ENCODE measurements at places on chromosomes 2 and 18.

- no peak for DNase-seq
Measured at GRCh38 chr18:49400398-49401072, 59.9 kb downstream of the DYM start.

- DNase-seq: no peak
Measured at GRCh38 chr2:173545364-173545763, 190.7 kb downstream of the CDCA7 start.

DNA sequence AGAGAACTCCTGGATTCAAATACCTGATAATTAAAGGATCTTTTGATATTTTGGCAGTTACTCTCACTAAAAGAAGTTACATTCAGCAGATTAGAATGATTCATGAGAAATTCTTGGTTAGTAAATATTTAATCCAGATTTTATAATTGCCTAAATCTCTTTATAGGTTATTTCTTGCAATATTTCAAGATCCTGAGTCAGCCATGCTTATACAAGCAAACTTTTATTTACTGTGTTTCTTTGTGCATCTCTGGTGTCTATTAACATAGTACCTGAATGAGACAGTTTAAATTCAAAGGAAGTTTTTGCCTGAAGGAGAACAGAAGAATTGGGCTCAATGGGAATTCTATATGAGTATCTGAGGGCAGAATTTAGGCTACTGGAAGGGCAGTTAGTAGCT lies 249.3 kb downstream of the ERBB4 start:
- no peak for DNase-seq

GRCh38 chr18:79524181-79525078 lies 128.7 kb downstream of the NFATC1 start:
- no peak for DNase-seq

- DNase-seq: no peak
Measured at GRCh38 chr2:11161747-11162146, 6.5 kb downstream of the SLC66A3 start.

- DNase-seq: no peak
Measured at GRCh38 chr2:231123362-231123898, 1.4 kb downstream of the HTR2B start.

DNA sequence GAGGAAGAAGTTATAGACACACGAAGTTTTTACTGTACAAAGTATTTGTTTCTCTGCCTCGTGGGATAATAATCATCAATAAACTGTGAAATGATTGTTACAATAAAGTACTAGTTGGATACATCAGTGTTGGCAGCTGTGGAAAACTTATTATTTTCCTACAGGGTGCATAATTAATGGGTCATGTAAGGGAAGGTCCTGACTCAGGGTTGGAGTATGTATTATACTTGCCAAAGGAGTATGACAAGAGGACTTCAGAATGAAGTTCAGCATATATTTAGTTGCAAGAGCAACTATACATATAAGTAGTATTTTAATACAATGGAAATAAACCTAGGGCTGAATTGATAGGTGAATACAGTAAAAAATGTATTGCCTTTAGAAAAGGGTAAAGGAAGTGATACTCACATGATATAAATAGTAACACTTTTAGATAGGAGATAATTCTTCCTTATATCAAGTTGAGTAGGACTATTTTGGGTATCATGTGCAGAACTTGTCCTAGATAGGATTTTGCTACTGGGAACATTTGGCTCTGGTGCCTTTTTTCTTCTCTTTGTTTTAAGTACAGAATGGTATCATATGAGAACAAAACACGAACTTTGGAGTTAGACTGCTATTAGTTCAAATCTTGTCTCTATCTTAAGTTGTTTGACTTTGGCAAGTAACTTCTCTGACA lies 79.1 kb downstream of the PLCL1 start:
- DNase-seq: no peak

GRCh38 chr18:76494231-76495005 lies 624 bp downstream of the ZNF516 start:
- DNase-seq: no peak

- DNase-seq: no peak
Measured at GRCh38 chr2:99903981-99904380, 238.4 kb downstream of the AFF3 start.

- no peak for DNase-seq
Measured at GRCh38 chr2:128752691-128753263, 434.1 kb upstream of the HS6ST1 start.

GRCh38 chr2:39433586-39434195 lies 3.4 kb downstream of the MAP4K3 start:
- DNase-seq: no peak

DNA sequence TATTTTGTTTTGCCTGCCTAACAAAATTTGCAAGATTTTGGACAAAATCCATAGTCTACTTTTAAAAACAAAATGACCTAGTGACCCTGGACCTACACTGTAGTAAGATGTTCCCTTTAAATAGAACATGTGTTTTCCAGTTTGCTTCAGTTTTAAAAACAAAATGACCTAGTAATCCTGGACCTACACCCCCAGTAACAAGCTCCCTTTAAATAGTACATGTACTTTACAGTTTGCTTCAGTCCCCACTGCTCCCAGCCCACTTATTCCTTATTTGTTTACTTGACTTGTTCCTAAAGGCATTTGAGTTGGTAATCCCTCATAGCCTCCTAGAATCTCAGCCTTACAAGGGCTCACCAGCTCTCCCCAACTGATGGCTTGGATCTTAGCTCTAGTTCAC lies 34.5 kb upstream of the HTR2B start:
- DNase-seq: no peak

DNA sequence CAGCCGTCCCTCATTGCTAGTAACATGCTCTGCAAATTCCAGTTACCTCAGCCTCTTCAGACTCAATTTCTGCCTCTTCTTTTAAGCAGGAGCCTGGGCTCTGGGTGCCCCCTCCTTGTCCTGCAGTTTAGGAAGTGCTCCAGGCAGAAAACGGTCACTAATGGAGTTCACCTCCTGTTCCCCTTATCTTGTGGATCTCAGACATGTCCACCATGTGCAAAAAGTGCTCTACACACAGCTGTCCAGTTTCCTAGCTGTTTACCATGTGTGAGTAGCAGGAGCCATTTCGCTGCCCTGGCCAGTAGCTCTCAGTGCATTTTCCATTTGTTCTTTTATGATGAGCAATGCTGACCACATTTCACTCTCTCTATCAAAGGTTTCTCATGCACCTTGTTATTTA lies 4.9 kb downstream of the SH3YL1 start:
- DNase-seq: no peak

- DNase-seq: peak; percentile 7
Measured at GRCh38 chr18:2104620-2105462, 466.5 kb downstream of the METTL4 start.
